ENCODE measurements at places on chromosomes 13 and 19.

DNA sequence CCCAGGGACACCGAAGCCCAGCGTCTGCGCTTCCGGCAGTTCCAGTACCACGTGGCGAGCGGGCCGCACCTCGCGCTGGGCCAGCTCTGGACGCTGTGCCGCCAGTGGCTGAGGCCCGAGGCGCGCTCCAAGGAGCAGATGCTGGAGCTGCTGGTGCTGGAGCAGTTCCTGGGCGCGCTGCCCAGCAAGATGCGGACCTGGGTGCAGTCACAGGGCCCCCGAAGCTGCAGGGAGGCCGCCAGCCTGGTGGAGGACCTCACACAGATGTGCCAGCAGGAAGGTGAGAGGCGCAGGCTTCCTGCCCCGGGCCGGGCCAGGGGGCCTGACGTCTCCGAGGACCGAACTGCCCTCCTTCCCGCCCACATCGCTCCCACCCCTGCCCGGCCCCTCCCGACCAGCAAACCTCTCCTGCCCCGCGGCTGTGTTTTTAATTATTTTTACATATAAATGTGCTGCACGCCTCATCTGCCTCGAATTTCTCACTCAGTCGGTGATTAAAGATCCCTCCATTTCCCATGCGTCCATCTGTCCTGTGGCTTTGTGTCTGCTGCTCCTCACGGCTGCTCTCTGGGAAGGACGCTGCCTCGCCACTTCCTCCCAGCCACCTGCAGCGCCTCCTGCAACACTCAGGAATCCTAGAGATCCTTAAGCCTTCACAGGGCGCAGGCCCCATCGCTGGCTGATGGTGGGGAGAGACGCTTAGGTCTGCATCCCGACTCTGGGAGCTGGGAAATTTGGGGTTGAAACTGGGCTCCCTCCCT is 4.3 kb downstream of the ZSCAN1 start:
- no peak for DNase-seq

DNA sequence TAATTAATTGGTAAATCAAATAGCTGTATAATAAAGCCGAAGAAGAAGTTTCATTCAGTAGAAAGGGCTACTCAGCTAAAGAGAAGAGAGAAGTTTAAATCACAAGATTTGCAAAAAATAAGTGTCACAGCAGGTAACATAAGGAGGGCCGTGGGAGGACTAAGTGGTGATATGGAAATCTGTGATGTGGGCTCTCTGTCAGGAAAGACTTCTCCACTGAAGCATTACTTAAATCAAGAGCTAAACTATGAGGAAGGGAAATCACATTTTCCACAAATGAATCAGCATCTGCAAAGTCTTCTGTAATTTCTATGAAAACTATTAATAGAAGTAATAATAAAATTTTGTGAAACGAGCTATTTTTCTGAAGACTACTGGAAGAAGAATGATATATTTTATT is 153.8 kb downstream of the PCDH9 start:
- DNase-seq: no peak

DNA sequence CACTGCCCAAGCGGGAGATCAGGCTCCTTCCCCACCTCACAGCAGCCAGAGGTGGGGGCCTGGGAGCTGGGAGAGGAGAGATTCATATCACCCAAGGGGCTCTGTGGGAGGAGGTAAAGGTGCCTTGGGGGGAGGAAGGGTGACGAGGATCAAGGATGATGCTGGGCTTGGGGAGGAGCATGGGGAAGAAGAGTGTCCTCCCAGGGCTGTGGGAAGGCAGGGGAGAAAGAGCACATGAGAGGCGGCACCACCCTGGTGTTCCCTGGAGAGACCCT is 82.7 kb downstream of the ANKRD10 start:
- DNase-seq: no peak

- no peak for DNase-seq
Observed at GRCh38 chr19:15213715-15214381, 13.1 kb upstream of the NOTCH3 start.

DNA sequence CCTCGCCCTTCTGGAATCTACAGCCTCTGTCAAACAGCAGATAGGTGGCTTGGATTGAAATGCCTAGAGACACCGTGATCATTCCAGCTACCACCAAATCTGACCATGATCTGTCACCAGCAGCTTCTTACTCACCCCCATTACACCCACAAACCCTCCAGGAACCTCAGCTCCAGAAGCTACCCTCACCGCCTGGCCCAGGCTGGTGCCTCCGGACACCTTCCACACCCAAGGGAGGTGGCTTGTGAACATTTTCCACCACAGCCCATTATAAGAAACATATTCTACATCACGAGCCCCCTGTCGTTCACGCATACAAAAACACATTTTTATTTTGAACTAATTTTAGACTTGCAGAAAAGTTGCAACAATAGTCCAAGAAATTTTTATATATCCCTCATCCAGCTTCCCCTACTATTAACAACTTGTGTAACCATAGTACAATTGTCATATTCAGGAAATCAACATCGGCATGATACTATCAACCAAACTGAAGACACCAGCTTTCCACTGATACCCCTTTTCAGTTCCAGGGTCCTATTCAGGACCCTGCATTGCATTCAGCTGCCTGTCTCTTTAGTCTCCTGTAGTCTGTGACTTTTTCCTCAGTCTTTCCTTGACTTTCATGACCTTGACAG is 15.4 kb upstream of the UBE2L5 start:
- no peak for DNase-seq

GRCh38 chr13:33582121-33582520 is 235.8 kb upstream of the RFC3 start:
- no peak for DNase-seq

DNA sequence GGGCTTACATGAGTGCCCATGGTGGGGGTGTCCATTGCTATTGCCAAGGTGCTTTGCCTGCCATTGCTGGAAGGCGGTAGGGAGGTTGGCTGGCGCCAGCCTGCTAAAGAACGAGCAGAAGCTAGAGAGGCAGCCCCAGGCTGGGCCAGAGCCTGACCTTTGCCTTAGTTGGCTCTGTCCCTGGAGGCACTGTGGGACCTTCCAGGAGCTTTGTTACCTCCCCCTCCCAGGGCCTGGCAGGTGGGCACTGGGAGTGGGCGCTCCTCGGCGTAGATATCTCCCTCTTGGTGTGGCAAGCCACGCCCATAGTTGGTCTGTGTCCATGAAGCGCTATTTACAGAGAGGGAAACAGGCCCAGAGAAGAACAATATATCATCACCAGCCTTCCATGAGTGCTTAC is 2.3 kb upstream of the SLC25A42 start:
- no peak for DNase-seq

DNA sequence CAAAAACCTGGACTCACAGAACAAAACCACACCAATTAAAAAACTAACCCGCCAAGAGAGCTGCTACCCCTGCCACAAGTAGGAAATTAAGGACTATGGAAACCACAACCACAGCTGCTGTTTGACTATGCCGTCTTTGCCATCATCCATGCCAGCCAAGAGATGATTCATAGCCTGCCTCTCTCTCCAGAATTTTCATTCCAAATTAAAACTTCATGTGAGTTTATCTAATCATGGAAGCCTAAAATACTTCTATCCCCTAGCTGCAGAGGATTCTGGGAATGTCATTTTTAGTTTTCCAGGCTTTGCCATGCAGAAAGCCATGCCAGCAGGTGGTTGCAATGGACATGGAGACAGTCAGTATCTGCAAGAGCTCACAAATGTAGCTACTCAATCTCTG is 27.6 kb upstream of the GTF2F2 start:
- DNase-seq: no peak

- DNase-seq: no peak
Observed at GRCh38 chr13:41334810-41335209, 23.7 kb downstream of the NAA16 start.

DNA sequence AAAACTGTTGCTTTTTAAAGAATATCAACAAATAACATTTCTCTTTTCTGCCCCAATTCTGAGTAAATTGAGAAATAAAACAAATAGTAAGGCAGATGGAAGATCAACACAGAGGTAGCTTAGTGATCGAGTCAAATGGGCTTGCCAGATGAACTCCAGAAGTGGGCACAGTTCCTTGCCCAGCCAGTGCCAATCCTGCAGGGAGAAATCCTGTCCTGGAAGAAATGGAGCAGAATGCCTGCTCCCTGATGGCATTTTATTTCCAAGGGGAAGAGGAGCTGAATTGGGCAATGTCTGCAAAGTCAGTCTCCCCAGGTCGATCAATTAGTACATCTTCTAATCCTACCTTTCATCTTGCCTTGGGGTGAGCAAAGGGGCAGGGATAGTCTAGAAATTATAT is 225.3 kb downstream of the NHLRC3 start:
- no peak for DNase-seq

GRCh38 chr13:113297370-113298042 is 467 bp downstream of the LAMP1 start:
- DNase-seq: peak; percentile 39

GRCh38 chr19:2207991-2208860 is 27.9 kb downstream of the PLEKHJ1 start:
- peak; percentile 68 for DNase-seq

GRCh38 chr19:52603558-52604207 is 33.6 kb downstream of the ZNF701 start:
- no peak for DNase-seq

GRCh38 chr19:35079826-35080225 is 35.8 kb upstream of the FXYD3 start:
- DNase-seq: no peak

DNA sequence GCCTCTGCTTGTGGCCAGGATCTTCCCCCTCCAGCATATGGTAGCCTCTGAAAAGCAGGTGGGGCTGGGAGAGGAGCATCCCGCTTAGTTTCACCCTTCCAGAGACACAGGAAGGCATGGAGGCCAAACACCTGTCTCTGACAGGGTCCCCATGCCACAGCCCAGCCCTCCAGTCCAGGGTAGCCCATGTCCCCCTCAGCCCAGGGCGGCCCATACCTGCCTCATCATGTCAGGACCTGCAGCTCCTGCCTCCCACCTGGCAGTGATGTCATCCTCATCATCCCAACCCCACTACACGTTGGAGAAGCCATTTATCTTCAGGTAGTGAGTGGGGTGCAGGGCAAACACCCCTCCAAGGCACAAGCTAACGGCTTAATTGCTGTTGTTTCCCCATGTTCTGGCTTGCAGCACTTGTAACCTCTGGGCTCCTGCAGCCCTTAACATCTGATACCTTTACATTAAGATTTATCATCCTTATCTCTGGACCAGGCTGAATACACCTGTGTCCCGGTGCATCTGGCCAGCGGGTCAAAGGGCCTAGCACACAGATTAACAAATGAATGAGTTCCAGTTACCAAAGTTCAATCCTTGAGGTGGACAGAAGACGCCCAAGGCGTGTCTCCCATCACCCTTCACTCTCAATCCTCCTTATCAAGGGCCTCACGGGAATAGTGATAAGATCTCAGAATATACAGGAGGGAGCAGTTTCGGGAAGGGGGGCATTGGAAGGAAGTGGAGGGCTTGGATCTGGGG is 22.2 kb downstream of the ZNF175 start:
- DNase-seq: peak; percentile 19

DNA sequence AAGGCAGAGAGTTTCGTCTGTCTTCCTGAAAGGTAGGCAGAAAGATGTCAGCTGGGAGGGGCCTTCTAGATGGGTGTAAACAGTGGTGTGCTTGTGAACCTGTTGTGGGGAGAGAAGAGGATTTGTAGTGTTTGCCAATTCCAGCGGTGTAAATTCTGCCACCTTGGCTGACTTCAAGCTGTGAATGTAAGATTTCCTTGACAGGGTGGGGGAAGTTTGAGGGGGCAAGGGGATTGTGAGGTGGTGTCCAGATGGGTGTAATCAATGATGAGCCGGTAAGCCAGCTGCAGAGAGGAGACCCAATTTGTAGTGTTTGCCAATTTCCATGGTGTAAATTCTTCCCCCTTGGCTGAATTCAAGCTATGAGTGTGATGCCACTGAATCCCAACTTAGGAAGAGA is 61.0 kb upstream of the ADGRE5 start:
- DNase-seq: no peak

DNA sequence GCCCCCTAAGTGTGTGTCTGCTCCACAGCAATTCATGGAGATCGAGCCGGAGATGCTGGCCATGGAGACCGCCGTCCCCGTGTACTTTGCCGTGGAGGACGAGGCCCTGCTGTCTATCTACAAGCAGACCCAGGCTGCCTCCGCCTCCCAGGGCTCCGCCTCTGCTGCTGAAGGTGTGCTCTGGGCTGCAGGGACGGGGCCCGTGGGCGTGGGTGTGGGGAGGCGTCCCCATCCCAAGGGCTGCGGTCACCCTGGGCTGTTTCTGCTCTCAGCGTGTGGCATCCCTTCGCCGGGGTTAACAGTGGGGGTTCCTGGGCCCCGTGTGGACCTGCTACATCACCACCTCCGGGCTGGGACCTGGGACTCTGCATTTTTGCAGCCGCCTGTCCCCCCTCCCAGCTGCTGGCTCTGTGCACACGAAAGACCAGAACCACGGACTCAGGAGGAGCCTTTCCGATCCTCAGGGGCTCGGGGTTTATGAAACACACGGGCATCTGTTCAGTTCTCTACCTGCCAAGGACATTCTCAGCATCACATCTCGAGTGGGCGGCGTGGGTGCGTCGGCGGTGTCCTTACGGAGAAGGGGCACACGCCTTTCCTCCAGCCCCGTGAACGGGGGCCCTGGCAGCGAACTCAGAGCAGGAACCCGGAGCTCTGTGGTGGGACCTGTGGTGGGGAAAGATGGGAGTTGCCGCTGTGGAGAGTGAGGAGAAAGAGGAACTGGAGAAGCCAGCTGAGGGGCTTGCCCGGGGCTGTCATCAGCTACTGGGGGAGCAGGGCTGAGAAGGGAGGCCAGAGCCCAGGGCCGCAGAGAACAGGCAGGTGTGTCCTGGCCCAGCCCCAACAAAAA is 7.8 kb downstream of the NCLN start:
- no peak for DNase-seq

GRCh38 chr13:74070065-74070464 is 64.1 kb downstream of the KLF12 start:
- no peak for DNase-seq

DNA sequence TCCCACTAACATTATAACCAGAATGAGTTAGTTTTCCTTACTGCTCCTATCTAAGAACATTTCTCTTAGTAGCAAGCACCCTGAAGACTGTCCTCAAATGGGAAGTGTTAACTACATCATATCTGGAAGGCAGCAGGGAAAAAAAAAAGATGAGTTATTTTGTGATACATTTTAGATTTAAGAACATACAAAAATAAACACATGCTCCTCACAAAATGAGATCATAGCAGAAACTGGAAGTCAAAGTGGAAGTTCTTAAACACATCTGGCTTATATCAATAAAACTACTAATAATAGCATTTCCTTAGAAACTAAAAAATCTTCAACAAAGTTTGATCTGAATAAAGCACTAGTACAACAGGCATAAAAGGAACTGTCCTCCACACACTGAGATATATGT is 70.4 kb downstream of the SLITRK6 start:
- no peak for DNase-seq

GRCh38 chr19:48158210-48158790 is 11.8 kb downstream of the LIG1 start:
- DNase-seq: peak; percentile 64

Measured in large intestine (tissue), 12 donors.